ENCODE measurements at places on chromosomes 5 and 9.

- no peak for DNase-seq
These were observed 64.6 kb downstream of the RGS3 start for GRCh38 chr9:113528088-113528487.

DNA sequence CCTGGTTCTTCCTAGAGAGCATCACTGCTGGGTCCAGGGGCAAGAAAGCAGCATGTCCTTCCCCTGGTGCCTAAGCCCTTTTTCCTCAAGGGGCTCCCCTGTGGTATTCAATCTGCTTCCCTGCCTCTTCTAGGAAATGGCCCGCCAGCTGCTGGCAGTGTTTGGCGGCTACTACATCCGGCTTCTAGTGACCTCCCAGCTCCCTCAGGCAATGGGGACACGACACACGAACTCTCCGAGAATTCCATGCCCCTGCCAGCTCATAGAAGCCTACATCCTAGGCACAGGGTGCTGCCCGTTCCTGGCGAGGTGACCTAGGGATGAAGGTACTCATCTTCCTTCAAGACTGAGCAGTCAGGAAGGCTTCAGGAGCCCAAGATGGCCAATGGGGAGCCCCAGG, 14.6 kb downstream of the TEX53 start:
- DNase-seq: no peak

GRCh38 chr9:117733465-117733864, 29.3 kb downstream of the TLR4 start:
- DNase-seq: no peak

DNA sequence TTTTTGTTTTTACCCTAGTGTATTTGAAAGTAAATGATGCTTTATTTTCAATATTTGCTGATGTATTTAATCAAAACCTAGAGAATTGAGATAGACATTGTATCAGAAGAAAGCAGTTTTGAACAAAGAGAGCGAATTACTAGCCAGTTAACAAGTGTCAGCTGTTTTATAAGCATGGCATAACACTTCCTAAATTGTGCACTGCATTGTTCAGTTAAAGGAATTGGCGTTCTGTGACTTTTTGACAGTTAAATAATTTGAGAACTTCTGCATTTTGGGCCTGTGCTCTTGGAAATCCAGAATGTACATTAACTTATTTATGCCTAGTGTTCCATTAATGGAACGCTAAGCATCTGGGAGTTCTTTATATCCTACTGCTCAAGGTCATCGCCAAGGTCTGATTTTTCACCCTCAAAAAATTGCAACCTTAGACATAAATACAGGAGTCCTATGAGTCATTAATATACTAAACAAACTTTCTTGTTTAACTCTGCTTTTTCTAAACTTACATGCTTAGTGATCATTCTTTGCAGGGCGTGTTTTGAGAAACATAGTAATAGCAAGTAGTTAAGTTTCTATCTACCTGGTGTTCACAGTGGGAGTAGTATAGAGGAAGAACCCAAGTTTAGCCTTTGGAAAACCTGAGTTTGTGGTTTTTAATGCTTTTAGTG, 31.1 kb downstream of the RASA1 start:
- no peak for DNase-seq

GRCh38 chr5:5203451-5203850, 63.3 kb downstream of the ADAMTS16 start:
- no peak for DNase-seq

GRCh38 chr5:2832394-2832793, 80.9 kb upstream of the IRX2 start:
- no peak for DNase-seq

DNA sequence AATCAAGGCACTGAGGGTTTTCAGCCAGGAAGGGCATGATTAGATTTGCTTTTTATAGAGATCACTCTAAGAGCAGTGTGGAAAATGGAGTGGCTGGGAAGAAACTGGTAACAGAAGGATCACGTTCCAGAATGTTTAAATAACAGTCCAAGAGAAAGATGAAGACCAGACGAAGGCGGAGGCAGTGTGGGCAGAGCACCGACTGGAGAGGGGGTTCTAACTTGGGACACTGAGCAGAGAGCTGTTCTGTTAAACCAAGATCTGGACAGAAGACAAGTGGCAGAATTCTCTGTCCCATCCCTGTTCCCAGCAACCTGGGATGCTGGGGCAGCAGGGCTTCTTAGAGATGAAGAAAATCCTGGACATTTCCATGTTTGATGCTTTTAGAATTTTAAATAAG, 249.1 kb upstream of the NR4A3 start:
- no peak for DNase-seq

- DNase-seq: no peak
These were observed 90.5 kb downstream of the DMXL1 start for GRCh38 chr5:119161430-119161829.

DNA sequence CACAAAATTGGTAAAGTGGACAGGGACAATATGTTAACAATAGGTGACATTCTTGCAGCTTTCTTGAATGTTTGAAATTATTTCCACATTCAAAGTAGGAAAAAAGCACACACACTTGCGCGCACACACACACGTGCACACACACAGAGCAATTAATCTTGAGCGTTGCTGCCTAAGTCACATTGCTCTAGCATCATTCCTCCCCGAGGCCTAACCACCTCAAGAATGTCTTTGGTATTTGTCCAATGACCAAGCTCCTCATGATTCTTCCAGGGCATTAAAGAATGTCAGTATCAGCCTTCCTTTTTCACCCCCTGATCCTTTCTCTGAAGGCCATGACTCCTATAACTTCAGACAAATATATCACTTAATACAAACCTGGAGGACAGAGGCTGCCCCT, 198.1 kb downstream of the NPR3 start:
- no peak for DNase-seq

DNA sequence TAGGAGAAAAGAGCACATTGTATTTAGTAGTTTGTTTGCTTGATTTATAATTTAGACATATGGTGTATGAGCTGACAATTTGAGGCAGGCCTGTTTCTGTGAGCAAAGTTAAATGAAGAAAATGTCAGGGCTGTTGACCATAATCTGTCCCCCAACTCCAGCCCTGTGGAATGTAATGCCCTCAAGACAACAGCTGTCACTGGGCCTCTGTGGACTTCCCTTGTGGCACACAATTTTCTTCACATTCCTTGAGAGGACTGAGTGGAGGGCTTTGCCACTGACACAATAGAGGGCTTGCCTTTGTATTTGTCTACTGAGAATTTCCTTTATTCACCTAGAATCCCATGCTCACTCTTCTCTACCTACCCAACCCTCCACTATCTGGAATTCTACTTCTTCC, 141.2 kb upstream of the CD180 start:
- no peak for DNase-seq

GRCh38 chr9:123508048-123508447, 152.1 kb downstream of the CRB2 start:
- no peak for DNase-seq

GRCh38 chr5:33370466-33370859, 70.3 kb upstream of the TARS1 start:
- no peak for DNase-seq

DNA sequence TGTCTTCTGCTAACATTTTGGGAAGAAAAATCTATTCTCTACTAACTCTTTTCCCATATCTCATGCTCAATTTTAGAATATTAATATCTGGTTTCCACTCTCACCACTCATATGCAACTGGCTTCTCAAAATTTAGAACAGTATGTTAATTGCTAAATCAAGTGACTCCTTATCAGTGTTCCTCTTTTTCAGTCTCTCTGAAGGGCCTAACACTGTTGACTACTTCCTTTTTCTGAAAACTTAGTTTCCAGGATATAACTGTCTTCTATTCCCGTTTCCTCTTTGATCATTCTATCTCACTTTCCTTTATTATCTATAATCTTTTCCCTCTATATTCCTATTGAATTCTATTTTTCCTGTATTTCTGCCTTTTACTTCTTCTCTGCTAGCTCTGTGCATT, 1717.2 kb upstream of the C9orf72 start:
- no peak for DNase-seq

- DNase-seq: no peak
These were observed 536.9 kb upstream of the ZNF608 start for GRCh38 chr5:125283372-125283771.

DNA sequence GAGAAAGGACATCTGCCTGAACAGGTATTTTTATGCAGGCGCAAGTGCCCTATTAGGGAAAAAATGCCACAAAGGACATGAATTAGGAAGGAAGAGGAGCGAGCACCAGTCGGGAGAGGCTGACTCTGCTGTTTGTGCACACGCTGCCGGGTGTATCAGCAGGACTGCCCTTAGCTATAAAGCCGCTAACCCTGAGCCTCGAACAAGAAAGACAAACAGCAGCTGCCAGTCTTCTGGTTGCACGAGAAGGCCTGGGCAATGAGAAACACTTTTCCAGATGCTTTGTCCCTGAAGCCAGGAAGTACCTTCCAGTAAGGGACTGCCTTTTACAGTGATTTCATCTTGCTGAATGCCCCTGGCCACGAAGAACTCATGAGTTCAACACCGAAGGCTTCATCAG, 12.6 kb downstream of the QSOX2 start:
- no peak for DNase-seq

GRCh38 chr9:80875947-80876346, 813.4 kb downstream of the TLE1 start:
- no peak for DNase-seq

DNA sequence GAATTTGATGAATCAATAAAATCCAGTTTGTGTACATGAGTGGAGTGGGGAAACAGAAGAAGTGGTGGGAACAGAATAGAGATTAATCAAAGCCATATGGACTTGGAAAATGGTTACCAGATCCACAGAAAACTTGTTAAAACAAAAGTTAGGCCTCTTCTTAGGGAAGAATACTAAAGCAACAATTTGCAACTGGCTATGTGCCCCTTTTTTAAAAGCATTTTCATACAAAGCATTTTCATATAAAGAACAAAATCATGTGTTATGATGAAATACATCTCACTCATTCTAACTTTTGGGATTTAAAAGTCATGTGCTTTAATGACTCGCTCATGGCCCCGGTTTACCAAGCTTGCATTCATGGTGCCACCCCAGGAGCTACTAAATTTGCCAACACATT, 276.9 kb downstream of the EFNA5 start:
- DNase-seq: no peak

GRCh38 chr5:61969755-61970154, 336.3 kb upstream of the KIF2A start:
- no peak for DNase-seq

GRCh38 chr5:178289438-178289837, 56.8 kb upstream of the PHYKPL start:
- DNase-seq: no peak

DNA sequence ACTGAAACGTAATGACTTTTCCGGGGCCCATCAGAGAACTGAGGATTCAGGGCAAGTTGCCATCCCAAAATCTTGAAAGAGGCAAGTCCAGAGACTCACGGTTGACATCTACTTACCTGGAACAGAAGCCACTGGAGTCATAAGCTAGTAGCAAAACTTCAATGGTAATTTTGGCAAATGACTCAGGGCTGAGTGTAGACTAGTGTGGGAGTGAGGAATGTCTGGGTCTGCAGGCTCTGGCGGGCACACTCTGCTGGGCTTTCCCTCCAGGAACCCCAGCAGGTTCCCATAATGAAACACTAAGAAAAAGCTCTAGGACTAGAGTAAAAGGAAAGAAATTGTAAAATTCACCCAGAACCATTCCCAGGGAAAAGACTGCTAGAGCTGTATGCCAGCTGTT, 122.9 kb upstream of the NFIL3 start:
- no peak for DNase-seq

GRCh38 chr9:108377881-108378280, 477.9 kb downstream of the ACTL7B start:
- no peak for DNase-seq

DNA sequence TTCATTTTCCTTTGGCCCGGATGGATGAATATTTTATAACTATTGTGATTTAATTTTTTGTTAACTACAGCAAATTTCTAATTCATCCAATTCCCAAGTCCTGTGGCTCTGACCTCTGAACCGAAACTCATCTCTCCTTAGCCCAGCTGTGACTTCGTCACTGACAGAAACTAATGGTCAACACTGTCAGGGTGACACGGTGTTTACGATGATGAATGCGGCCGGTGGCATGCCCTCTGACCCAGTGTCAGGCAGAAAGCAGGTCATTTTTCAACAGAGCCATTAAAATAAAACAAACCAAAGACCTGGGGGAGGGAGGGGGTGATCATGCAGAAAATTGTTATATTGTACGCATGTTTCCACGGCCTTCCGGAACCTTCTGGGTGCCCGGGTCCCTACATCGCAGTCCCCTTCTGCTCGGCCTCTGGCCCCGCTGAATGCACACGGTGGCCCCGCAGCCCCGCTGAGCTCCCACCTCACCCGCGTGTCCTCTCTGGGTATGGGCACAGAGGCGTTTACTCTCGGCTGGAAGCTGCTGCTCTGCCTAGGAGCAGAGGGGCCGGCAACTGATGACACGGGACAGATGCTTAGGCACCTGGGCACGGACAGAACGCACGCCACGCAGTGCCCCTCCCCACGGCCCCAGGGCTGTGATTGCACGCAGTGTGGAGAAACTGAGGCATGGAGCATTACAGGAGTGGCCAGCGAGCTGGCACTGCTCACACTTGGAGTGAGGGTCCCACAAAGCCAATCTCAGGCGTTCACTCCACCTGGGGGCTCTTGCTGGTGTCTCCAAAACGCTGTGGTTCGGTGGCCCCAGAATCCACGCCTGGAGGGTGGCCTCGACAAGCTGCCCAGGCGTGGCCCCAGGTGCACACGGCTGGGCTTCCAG, 8.1 kb downstream of the CCDC187 start:
- DNase-seq: no peak

GRCh38 chr5:149675610-149676201, 54.4 kb upstream of the PPARGC1B start:
- no peak for DNase-seq

GRCh38 chr5:92779536-92779935, 801.5 kb downstream of the NR2F1-AS1 start:
- DNase-seq: no peak

DNA sequence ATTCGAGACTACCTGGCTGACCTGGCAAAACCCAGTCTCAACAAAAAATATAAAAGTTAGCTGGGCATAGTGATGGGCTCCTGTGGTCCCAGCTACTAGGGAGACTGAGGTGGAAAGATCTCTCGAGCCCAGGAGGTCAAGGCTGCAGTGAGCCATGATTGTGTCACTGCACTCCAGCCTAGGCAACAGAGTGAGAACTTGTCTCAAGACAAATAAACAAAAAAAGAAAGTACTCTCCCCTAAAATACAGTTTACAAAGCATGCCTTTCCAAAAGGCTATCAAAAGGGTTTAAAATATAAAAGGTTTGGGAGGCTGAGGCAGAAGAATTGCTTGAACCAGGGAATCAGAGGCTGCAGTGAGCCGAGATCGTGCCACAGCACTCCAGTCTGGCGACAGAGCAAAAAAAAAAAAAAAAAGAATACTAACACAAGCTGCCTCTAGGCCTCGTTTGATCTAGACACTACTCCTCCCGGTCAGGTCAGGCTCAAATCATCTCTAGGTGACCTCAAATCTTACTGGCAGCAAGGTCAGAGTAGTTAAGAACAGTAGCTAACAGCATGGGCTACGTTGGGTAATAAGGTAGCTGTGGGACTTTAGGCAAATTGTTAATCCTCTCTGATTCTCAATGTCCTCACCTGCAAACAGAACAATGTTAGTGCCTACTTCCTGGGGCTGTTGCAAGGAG, 9.3 kb downstream of the NAIF1 start:
- DNase-seq: no peak

GRCh38 chr9:86723346-86723745, 224.0 kb downstream of the GAS1 start:
- DNase-seq: no peak

GRCh38 chr5:157959370-157959769, 100.4 kb upstream of the CLINT1 start:
- DNase-seq: no peak

- DNase-seq: no peak
These were observed 5.5 kb upstream of the NINJ1 start for GRCh38 chr9:93139365-93140182.

Measured in NCI-H1930 (cell line).